ENCODE measurements at places on chromosomes 16 and 17.
A peak's percentile ranks its signal among the peaks of the same experiment; 100 is the strongest.

- no peak for DNase-seq
These were observed at the start of gene KRTAP29-1 for GRCh38 chr17:41301916-41302901. TSS of gene KRTAP29-1 (minus strand) at chr17:41302851. CDS start at chr17:41302851, 0 bp downstream.

- peak; percentile 66 for DNase-seq
These were observed 29.4 kb upstream of the BAHCC1 start for GRCh38 chr17:81365601-81366585.

DNA sequence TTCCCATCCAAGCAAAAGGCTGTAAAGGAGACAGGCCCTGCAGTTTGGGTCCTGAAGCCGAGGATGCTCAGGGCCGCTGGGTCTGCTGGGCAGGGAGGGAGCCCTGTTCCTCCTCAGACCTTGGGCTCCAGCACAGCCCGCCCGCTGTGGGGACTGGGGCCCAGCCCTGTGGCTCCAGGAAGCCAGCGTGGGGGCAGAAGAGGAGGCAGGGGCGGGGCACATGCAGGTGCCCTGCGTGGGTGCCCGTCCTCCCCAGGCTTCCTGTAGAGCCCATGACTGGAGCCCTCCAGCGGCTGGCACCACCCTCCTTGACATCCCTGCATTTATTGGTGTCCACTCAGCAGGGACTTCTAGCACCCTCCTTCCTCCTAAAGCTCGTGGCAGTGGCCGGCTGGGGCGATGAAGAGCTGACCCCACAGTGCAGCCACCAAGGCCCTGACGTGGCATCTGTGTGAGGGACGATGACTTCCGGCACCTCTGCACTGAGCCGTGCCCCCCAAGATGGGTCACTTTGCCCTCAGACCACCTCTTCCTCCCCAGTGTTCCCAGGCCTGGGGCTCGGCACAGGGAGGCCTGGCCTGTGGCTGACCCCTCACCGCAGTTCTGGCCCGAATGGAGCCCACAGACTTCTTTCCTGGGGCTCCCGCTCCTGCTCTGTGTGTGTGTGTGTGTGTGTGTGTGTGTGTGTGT is 9.9 kb downstream of the PRSS27 start:
- DNase-seq, result no peak

- DNase-seq, result no peak
These were observed 186.5 kb upstream of the CCL2 start for GRCh38 chr17:34068571-34068970.

- DNase-seq, result no peak
These were observed 79.0 kb downstream of the CDH8 start for GRCh38 chr16:61957075-61957855.

DNA sequence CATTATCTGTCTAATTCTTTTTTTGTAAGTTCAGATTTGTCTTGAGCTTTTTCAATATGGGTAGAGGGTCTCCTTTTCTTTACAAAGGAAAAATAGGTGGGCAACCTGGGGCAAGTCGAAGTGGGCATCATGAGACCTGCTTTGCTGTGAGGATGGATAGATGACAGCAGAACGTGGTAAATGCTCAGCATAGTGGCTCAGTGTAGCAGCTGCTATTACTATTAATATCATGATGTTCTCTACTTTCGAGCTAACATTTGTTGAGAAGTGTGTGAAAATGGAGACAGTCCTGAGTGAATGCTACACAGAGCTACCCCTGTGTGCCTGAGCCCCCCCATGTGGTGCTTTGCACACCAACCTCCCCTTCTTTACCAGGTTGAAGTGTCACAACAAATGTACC is 39.0 kb upstream of the LGALS9 start:
- no peak for DNase-seq

DNA sequence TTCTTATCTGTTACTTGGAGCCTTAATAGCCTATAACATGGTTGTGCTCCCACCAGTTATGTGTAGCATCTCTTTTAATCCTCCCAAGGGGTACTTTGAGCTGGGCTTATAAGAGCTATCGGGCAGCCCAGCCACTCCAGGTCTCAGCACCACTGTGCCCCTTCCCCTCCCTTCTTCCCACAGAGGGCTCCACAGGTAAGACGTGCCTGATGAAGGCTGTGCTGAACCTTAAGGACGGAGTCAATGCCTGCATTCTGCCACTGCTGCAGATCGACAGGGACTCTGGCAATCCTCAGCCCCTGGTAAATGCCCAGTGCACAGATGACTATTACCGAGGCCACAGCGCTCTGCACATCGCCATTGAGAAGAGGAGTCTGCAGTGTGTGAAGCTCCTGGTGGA is 7.0 kb downstream of the TRPV2 start:
- DNase-seq, result no peak

- DNase-seq, result peak; percentile 72
These were observed 43.4 kb upstream of the CRHR1 start for GRCh38 chr17:45740553-45741330.

- peak; percentile 27 for DNase-seq
These were observed 10.3 kb downstream of the CENPV start for GRCh38 chr17:16342979-16343378.

DNA sequence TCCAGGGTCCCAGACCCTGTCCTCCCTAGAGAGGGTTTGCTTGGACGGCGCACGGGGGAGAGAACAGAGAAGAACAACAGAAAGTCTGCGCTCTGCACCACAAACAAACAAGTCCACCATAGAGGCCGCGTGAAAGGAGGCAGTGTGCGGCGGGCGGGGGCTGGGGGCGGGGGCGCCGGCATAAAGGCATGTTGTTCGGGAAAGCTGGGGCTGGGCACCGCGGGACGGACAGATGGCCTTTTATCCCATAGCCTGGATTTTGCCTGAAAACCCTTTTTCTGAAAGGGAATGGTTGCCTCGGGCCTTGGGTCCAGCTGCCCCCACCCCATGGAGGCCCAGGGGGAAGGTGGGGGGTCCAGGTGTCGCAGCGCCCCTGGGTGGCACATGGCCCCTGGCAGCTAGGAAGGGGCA is 26.0 kb downstream of the FA2H start:
- no peak for DNase-seq

- DNase-seq, result peak; percentile 36
These were observed 246.9 kb upstream of the KCNJ16 start for GRCh38 chr17:69828087-69828486.

DNA sequence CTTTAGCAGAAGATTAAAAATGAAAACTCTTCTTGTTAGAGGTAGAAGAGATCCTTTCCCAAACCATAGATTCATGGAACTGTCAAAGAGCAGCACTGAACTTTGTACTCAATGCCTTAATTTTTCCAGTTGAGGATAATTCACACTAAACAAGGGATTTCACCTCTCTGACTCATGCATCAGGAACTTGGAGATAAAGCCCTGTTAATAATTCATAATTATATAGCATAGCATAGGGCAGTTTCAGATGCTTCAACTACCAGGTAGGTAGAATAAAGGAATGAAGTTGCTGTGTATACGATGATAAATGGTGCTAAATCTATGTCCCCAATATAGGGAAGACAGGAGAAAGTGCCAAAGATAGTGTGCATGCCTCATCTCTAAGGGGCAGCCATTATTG is 450.4 kb downstream of the MAF start:
- DNase-seq, result no peak

DNA sequence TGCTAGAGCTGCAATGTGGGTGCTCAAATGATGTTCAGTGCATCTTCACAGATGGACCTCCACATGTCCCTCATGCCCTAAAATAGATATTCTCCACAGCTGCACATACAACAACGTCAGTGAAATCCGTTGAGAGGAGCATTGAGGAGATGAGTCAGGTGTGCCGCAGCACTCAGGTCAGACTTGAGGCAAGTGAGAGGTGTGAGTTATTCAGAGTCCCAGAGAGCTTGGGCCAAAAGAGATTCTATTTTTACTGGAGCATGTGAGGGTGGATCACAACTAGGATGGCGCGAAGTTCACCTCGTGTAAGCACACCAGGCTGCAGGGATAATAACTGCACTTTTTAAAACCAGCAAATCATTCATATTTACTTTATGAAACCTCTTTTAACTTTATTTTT is 645.3 kb downstream of the MAF start:
- no peak for DNase-seq

DNA sequence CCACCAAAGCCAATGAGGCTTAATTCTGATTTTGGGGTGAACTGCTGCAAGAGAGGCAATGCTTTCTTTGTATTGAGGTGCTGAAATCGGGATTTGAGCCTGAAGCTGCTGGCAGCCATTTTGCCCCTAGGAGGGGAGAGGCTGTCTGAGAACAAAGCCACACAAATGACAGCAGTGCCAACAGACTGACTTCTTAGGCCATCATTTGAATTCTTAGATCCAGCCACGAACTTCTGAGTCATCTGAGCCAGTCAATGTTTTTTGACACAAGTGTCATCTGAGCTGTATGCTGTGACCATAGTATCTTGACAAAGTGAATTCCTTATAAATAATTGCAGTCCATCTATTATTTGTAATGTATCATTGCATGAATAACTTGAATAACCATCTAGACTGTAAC is 29.0 kb downstream of the HYDIN start:
- no peak for DNase-seq

DNA sequence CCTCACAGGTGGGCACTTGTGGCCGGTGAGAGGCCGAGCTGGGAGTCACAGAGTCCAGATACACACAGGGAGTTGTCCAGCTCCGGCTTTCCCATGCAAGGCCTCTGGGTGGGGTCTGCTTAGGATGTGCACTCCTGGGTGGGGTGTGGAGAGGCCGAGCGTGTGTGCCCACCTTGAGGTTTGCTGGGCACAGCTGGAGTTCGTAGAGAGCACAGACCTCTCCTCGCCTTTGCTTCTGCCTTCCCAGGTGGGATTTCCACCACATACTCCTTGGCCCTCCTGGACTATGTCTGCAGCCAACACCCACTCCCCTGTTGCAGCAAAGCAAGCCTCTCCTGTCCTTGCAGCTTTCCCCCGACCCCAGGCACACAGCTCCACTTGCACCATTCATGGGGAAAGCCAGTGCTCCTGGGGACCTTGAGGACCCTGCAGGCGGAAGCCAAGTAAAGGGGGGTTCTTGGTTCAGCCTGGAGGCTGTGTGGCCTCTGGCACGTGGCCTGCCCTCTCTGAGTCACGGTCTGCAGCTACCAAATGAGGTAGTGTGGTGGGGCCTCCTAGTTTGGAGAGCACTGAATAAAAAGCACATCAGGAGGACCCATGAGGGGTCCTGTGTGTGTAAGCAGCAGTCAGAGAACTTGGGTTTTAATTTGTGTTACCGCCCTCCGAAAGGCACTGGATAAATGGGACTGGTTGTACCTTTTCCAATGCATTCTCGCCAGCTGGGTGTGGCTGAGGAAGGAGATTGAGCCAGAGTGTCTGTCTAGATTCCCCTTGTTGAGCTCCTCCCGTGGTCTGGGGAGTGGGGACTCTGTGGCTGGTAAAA is 31.5 kb downstream of the MPRIP start:
- DNase-seq, result no peak

DNA sequence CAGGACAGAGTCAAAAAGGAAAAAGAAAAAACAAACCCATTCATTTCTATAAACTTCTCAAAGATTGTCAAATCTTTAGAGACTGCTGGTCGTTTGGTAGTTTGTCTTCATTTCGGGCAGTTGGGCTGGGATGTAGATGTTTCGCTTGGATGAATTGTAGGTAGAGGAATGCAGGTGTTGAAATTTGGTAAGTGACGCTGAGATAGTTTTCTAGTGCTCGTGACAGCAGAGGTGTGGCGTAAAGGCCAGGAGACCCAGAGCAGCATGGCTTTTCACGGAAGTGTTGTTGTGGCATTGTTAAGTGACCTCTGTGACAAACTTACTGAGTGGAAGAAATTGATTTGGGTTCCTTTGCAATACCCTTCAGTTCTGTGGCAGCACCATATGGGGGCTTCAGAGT is 78.2 kb upstream of the CLEC18A start:
- no peak for DNase-seq

GRCh38 chr16:84604477-84605013 is 13.3 kb downstream of the COTL1 start:
- DNase-seq, result no peak

GRCh38 chr16:58843675-58844074 is 109.6 kb upstream of the GOT2 start:
- peak; percentile 22 for DNase-seq

- DNase-seq, result no peak
These were observed 73.2 kb upstream of the EFCAB3 start for GRCh38 chr17:62307196-62307595.

DNA sequence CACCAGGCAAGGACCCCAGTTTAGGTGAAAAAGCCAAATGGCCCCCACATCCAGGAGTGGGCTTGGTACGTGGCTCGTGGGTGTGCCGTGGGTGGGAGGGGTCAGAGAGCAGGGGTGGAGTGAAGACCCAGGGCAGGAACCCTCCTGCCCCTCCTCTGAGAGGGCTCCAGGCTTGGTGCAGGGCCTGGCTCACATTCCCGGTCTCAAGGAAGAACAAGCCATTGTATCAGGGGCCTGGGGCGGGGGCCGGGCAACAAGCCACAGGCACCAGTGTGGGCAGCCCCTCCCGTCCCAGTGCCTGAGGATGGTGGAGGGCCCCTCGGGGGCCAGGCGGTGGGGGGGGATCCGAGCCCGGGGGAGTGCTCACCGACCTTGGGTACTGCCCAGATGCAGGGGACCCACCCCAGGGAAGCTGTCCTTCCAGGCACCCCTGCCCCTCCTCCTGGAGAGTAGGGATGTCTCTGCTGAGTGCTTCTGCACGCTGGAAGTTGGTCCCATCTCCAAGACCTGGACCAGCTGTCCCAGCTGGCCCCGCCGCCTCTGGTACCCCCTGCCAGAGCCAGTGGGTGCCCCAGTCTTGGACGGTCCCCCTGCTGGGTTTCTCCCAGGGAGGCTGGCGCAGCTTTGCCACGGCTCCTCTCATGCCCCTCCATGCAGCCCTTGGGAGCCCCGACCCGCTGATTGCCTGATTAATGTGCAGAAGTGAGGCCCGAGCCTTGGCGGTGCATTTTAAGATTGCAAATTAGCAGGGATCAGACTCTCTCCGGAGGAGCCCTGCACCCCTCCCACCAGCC is 83.7 kb downstream of the RTN4RL1 start:
- no peak for DNase-seq

DNA sequence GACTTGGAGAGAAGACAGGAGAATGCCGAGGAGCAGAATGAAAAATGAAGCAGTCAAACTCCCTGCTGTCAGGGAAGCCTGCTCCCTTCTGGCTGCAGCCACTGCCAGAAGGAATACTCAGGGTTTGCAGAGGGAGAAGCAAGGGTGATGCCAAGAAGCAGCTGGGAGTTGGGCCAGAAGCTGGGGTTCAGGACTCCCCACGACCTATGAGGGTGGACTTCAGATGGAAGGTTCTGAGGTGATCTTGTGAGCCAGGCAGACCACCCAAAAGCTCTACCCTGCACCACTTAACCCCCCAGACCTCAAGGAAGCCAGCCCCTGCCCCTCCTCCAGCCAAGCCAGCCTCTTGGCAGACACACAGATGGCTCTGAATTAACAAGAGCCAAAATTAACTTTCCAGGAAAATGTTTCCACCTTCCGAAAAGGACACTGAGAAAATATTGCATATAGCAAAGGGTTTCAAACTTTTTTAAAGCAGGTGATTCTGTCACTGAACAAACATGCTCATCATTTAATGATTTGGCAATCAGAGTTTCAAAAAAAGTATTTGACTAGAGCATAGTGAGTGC is 126.0 kb upstream of the ERCC4 start:
- no peak for DNase-seq
